Epithelial cell of esophagus (primary cell): ENCODE measurements at places on chromosomes 5 and 9.

DNA sequence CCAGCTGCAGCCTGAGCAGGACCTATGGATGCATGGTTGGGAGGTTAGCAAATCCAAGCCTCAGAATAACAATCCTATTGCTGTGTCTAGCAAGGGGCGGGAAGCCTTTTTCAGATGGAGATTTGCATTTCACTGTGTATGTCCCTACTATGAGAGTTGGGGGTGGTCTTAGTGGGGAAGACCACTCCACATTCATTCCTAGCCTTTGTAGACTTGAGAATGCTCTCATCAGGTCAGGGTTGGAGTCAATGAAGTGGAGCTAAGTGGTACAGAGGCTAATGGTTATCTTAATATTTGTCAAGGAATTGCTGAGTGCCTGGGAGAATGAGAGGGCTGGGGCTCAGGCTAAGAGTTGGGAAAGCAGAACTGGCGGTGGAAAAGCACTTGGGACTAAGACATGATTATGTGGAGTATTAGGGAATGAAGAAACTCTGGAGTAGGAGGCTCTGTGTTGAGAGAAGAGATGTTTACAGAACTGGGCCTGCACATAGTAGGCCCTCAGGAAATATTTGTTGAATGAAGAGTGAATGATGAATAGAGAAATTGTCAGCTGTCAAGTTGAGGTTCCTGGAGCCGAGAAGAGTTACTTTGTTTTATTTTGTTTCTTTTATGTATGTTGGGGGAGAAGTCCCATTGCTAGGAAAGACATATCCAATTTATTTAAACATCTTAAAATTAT, 175.5 kb upstream of the SPRY4 start:
- no peak for DNase-seq

GRCh38 chr9:109491590-109491989, 6.5 kb downstream of the PTPN3 start:
- no peak for DNase-seq

GRCh38 chr9:122119166-122119521, 26.0 kb upstream of the TTLL11 start:
- no peak for DNase-seq

DNA sequence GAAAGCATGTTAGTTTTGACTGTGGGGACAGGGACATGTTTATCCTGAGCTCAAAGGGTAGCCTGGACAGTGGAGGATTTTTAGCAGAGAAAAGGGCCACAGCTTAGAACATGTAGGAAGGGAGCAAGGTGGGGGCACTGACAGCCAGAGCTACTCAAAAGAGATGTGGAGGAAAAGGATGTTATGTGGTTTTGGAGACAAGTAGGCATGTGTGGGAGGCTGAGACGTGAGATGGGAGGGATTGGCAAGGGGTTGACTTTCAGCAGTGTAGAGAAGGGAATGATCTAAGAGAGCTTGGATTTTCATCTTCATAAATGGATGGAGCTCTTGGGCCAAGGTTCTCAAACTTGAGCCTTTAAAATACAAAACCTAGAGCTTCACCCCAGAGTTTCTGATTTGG, 24.0 kb downstream of the SYK start:
- DNase-seq: no peak
